Activated CD4-positive, alpha-beta T cell treated with anti-CD3 and anti-CD28 coated beads for 24 hours (primary cell): ENCODE measurements at places on chromosomes 5 and 9.

DNA sequence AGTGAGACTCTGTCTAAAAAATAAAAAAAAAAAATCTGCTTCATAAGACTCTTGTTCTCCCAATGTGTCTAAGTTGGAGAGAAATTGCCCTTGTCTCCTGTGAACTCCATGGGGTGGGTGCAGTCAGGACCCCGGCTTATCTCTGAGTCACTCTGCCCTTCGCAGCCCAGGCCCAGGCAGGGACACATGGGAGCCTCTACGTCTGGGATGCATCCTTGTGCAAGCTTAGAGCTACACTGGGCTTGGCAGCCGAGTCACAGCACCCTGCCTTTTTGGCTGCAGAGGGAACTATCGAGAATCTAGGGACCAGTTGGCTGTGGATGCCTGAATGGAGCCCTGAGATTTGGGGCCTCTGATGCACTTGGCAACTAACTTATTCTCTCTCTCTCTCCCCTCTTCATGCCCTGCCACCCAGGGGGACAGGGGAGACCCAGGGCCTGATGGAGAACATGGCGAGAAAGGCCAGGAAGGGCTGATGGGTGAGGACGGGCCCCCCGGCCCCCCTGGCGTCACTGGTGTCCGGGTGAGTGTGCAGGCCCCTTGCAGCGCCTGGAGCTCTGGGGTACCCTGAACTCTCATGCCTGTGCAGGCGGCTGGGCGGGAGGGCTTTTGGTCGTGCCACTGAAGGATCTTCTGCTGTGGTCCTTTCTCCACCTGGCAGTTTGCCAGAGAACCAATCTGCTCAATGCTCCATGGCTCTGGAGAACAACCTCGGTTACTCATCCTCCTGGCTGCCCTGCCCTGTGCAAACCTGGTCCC, 47.5 kb upstream of the ORM1 start:
- DNase-seq, result no peak

GRCh38 chr5:92907938-92908606, 672.9 kb downstream of the NR2F1-AS1 start:
- DNase-seq, result no peak

DNA sequence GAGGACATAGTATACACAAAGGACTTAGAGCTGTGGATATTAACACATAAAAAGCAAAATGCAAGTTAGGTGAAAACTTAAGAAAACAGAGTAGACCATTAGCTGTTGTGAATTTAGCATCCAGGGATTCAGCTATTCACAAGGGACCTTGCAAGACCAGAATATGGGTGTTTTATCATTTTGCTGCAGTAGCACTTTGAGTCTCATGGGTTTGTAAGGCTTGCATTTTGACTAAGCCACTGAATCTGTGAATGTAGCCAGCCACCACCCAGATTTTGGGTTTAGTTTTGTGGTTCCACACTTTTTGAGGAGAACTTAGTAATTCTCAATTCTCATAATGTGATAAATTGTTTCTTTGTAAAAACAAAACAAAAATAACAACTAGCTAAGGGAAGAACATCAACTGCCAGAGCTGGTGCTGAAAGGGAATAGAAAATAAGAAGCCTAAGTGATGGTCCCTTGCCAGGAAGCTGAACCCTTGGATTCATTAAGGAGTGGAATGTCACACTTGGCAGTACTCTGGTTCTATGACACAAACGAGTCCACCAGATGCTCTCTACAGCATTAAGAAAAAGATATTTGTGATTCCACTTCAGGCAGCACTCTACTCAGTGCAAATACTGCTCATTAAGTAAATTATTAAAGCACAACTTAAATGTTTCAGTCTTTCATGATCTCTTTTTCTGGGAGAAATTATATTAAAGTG, 557.4 kb upstream of the ZNF462 start:
- no peak for DNase-seq

GRCh38 chr9:81268048-81268447, 421.3 kb downstream of the TLE1 start:
- DNase-seq, result no peak

DNA sequence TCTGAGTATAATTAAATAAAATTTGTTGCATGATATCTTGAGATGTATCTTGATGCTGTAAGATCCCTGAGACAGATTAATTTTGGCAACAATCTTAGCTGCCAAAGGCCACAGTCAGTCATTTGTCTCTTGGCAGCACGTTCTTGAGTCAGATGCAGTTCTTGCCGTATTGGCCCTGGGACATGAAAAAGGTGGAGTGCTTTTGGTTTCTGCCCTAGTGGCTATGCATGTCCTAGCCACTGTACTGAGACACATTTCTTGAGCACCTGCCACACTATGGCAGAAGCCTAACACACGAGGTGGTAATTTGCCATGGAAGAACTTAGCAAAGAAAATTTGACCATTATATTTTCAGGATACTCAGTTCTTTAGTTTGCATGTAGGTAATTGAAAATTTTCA, 45.0 kb upstream of the PHF2 start:
- DNase-seq, result no peak

DNA sequence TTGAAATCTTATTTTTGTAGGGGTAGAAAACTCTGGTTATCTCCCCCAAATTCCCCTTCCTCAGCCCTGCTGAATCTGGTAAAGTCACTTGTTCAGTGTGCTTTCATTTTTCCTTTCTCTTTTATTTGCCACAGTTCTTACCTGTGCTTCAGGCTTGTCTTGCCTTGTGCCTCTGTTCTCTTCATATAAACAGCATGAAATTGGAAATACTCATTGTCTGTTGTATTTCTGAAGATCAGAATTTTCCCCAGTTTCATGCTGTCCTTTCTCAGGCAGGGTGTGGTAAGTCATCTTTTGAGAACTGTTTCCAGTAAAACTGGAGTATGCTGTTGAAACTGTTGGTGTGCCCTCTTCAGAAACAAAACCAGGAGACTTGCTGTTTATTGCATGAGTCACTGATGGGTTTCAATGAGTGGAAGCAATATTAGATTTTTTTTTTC, 7.0 kb downstream of the PAM start:
- DNase-seq, result no peak

DNA sequence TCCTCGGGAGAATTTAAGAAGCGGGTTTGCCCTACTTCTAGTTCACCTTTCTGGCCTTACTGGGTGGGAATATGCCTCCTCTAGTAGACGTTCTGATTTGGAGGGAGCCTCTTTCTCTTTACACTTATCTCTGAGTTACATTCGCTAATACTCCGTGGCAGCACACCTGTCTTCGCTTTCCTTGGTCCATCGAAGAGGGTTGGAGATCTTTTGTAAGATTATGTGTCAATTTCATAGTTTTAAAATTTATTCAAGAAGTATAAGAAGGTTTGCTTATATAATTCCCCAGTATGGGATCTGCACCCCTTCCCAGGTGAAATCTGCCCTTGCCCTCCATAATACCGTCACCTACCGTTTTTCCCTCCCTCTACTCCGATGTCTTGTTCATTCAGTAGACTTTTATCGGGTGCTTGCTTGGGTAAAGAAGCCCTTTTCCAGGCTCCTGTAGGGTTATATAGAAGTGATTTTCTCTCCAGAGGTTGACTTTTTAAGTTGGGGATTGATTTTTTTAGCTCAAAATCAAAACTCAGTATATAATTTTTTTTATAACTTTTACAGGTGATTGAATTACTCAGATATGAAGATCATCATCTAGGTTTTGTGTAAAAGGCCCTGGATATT, 1.1 kb downstream of the GPBP1 start:
- no peak for DNase-seq

DNA sequence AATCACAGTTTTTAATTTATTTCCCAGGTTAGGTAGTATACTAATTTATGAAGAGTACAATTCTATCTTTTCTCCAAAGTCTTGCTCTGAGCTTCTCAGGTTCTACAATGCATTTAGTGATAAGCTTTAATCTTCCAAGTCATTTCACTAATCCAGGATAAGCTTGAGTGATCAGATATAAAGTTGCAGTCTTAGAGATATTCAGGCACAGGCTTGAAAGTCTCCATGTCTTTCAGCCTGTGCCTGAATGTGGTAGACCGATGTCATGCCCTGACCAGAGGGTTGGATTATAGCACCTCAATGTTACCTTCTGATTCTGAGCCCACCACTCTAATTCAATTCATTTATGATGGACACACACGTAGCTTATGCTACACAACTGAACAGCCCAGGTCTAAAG, 3.2 kb downstream of the CRHBP start:
- DNase-seq, result no peak
